ENCODE measurements at places on chromosomes 2 and 18.

DNA sequence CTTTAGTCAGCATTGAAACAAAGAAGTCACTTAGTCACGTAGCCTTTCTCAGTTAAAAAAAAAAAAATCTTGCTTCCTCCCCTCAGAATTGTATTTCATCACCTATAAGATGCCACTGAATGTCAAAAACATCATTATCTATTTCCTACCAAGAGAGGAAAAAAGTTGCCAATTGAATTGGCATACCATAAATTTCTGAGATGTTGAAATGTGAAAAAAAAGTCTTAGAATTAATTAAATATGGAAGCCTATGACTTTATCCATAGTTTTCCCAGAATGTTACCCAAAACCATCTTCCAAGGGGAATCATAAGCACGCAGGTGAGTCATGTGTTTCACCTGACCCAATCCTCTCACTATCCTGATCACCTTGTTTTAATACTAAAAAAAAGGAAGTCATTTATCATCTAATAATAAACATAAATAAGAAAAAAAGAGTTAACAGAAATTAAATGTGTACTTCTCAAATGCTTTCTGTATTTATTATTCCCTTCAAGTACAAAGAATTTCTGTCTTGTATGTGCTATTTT is 205.7 kb downstream of the TCF4 start:
- no peak for DNase-seq

DNA sequence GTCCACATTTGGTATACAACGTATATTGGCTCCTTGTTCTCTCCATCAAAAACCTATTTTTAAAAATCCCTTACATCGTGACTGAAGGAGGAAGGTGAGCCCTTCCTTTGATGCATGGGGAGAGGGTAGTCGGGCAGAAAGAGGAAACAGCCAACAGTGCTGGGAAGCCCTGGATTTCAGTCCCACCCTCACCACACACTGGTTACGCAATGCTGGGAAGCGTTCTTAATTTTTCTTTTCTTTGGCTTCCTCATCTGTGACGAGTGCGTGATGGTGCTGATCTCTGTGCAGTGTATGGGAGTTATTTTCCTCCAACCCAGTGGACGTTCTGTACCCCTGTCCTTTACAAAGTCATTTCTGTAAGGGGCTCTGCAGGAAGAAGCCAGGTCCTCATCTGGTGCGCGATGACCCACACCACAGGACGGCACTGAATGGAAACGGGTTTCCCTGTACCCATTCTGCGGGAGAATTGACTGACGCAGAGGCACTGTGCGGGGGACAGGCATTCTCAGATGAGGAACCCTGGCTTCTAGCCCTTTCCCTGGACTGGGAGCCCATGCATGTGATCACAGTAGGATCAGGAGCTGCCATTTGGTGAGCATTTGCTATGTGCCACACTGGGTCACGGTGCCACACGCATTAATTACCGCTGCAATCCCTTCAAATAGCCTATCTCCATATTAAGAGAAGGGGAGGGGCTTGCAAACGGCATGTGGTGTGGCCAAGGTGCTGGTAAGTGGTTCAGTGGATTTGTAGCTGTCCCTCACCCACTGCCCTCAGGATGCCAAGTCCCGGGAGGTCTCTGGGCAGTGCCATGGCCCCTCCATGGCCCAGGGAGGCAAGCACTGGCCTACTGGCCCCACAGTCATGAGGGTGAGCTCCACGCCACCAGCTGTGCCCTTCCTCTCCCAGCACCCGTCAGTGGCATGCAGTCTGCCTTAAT is 4.3 kb downstream of the COLEC11 start:
- DNase-seq = no peak

- DNase-seq = no peak
Measured at GRCh38 chr2:72949642-72950041, 32.3 kb downstream of the EMX1 start.

GRCh38 chr2:190882411-190882766 is 1.8 kb downstream of the GLS start:
- DNase-seq = no peak

DNA sequence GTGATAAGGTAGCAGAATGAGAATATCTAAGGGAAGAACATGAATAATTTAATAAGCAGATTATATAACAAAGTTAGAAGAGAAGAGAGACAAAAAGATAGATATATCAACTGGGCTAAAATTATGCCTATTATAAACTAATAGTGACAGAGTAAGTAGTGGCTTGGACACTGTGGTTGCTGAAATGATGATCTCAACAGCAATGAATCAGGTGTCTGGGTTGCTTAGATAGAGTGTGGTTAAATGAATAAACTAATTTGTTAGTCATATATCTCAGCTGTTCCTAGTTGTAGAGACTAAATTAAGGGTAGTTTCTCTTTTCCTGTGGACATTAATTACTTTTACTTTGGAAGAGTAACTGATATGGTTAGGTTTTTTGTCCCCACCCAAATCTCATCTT is 1485.4 kb upstream of the CELF4 start:
- no peak for DNase-seq

GRCh38 chr2:17518212-17519154 is at the start of gene RAD51AP2:
Gene RAD51AP2, minus strand, starts transcription at chr2:17518440. Its CDS starts 25 bp downstream, at chr2:17518415.
- DNase-seq = peak; percentile 50

DNA sequence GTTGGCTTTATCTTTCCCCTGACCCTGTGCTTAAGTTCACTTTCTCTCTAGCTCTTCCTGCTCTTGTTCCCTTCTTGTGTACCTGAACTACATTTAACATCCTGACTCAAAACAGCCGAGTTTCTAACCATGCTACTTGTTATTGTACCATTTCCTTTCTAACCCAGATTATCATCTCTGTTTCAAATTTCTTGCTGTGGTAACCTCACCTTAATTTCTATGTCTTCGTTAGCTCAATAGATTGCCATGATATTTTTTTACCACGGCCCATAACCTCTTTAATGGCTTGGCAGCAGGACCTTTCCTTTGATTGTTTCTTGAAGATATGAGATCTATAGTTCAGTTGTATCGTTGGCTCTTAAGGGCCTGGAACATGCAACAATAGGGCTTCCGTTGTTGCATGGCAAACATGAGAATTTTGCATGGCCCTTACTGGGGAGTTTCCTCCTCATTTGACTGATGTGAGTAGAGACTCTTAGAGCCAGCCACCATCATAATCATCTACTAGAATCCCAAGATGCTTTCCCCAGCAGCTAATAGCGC is 11.1 kb downstream of the CFAP36 start:
- no peak for DNase-seq

DNA sequence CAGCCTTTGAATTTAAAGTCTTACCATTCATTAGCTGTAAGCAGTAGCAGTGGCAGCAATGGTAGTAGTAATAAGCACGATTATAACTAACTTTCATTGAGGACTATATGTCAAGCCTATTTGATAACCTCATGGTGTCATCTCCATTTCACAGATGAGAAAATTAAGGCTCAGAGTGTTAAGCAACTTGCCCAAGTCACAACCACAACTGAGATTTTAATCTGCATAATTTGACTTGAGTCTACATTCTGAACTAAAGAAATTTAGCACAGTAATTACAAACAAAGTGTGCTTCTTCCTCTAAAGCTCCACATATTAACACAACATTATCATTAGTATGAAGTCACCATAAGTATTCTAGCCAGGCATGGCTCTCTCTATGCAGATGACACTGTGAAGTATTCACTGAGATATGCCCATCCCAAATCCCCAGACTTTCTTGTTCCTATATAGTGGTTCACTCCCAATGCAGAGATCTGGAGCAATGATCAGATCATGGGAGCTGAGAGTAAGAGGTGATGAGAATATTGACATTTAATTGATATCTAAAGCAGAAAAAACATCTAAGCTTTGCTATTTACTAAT is 120.2 kb downstream of the ATAD2B start:
- no peak for DNase-seq

Measured in NCI-H748 treated with DMSO at 0.1 percent for 48 hours (cell line).